KBM-7 (cell line): ENCODE measurements at places on chromosomes 16 and 17.

DNA sequence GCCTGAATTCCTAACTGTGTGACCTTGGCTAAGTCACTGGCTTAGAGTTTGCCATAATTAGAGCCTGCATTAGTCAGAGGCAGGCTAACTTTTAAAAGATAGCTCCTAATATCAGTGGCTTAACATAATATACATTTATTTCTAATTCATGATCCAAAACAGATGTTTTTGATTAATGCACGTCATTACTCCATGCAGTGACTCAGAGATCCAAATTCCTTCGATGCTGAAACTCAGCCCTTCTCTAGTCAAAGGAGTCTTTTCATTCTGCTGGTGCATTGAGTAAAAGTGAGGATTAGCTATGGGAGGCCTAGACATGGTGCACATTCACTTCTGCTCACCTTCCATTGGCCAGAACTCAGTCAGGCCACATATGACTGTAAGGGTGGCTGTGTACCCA is 49.8 kb downstream of the IRX3 start:
- no peak for DNase-seq

DNA sequence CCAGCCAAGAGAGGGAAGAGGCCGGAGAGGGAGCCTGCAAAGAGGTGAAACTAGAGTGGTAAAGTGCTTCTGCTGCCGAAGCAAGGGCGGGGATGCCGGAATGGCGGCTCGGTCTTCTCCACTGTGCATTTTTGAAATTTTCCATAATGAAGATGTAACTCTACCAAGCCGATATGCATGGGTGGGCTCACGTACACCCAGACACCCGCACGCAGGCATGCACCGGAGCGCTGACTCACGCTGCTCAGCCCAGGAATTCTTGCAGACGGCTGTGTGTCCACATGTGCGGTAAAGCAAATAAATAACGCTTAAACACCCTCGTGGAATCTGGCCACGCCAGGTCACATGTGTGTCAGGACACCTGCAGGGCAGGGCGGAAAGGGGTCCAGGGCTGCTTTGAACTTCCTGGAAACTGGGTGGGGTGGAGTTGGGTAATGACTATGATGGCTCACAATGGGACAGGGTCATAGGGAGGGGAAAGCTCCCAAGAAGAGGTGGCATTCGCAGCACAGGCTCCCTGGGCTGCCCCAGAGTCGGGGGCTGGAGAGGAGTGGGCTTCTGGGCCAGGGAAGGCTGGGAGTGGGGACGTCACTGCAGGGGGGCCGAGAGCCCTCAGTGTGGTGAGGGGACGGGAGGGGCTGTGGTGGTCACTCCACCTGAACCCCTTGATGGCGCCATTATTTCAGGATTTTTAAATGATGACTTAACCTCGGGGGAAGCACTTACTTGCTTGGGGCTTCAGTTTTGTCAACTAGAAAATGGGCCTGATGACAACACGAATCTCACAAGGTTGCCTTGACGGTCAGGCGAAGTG is 265.5 kb downstream of the PARN start:
- no peak for DNase-seq

GRCh38 chr16:71676236-71676635 is 48.3 kb downstream of the PHLPP2 start:
- no peak for DNase-seq

GRCh38 chr16:316741-317464 is 33.9 kb downstream of the PDIA2 start:
- DNase-seq, result no peak

GRCh38 chr17:58007781-58008706 is 998 bp upstream of the SRSF1 start:
- DNase-seq, result no peak

GRCh38 chr16:59459806-59460205 is 725.7 kb upstream of the GOT2 start:
- no peak for DNase-seq

- DNase-seq, result no peak
Measured at GRCh38 chr17:48912476-48912875, 4.3 kb downstream of the UBE2Z start.

DNA sequence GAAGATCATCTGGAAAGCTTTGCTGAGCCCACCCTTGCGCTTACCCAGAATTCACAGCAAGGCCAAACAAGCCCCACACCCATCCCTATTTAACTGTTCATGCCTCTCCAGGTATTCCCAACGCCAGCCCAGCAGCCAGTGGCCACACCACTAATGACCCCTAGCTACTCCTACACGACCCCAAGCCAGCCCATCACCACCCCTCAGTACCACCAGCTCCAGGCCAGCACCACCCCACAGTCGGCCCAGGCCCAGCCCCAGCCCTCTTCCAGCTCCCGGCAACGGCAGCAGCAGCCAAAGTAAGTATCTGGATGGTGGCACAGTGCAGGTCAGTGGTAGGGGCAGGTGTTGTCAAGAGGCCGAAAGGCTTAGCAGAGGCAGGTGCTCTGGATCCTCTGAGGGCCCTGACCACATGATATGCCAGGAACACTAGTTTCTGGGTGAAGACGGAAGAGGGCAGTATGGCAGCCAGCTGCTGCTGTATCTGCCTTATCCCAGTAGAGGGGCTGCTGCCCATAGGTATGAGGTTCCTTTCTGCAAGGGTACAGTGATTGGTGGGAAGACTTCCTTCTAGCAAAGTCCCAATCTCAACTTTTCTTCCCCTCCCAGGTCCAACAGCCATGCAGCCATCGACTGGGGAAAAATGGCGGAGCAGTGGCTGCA is 10.7 kb downstream of the PROCA1 start:
- no peak for DNase-seq

DNA sequence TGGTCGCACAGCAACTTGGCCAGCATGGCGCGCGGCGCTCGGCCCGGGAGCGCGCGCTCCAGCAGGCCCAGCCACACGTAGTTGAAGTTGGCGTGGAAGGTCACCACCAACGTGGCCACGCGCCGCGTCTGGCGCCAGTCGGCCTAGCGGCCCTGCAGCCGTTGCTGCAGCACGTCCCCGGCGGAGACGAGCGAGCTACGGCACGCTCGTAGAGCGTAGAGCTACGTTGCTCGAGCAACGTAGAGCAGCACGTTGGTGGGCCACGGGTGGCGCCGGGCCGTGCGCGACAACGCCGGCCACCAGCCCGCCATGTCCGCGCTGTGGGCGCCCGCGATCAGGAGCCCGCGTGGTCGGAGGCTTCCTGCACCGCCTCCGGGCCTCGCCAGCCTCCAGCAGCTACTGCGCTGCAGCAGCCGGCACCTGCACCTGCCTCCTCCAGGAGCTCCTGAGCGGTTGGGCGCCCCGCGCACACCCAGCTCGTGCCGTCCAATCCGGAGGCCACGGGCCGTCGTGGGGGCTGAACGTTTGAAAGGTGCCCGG is 13.4 kb upstream of the SULT1A1 start:
- DNase-seq, result peak; percentile 74

GRCh38 chr17:41680426-41681040 is 8.2 kb upstream of the EIF1 start:
- no peak for DNase-seq

DNA sequence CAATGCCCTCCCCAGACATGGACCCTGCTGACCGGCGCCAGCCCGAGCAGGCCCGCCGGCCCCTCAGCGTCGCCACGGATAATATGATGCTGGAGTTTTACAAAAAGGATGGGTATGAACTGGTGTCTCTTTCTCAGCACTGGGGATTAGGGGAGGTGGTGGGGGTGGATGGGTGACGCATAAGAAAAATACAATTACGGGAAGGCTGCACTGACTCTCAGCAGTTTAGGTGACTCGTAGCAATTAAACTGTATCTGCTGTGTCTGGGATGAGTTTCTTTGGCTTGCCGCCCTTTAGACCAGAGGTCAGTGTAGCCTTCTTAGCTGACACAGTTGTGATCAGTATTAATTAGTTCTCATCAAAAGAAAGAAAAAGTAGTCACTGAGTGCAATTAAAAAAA is 59.0 kb downstream of the ELAC2 start:
- no peak for DNase-seq

DNA sequence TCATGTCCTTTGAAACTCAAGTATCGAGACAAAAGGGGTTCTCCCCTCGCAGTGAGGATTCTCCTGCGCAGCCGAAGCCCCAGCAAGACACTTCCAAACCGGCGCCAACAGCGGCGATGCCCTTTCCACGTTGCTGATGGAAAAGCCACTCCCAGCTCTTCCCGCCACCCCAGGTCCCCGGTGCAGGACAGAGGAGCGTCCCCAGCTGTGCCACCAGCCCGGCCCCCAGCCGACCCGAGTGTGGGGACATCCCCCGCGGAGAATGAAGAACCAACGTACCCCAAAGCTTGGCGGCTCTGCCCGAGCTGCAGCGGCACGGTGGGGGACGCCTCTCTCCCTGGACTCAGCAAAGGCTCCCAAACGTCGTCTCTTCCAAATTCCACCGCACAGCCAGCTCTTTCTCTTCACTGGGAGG is 573 bp downstream of the CHST6 start:
- DNase-seq, result no peak

DNA sequence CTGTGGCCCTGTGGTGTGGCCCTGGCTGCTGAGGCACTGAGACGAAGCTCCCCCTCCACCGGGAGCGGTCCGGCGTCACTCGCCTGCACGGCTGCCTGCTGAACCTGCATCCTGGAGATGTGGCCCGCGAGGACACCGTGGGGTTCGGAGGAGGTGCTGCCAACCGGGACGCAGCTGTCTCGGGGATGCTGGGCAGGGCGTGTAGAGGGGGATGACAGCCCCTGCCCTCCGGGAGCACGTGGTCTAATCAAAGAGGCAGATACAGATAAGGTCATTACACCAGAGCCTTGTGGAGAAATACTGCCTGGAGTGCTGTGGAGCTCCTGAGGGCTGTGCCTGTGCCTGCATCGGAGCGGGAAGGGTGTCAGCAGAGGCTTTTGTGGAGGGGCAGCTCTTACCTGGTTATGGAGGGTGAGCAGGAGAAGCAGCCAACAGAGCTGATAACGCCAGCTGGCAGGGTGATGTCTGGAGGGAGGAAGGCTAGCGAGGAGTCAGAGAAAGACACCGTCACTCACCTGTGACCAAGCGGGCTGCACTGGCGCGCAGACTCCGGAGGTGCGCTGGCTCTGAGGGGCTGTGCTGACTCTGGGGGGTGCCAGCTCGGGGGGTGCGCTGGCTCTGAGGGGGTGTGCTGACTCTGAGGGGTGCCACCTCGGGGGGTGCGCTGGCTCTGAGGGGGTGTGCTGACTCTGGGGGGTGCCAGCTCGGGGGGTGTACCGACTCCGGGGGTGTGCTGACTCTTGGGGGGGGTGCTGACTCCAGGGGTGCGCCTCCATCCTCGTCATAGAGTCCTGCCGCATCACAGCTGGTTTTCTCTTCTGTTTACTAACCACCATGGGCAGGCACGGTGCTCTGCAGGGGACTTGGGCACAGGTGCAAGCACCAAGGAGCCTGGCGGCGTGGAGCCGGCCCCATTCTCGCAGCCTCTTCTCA is 104.7 kb upstream of the CHMP6 start:
- DNase-seq, result no peak

- DNase-seq, result no peak
Measured at GRCh38 chr16:52051414-52052172, 495.4 kb downstream of the TOX3 start.

DNA sequence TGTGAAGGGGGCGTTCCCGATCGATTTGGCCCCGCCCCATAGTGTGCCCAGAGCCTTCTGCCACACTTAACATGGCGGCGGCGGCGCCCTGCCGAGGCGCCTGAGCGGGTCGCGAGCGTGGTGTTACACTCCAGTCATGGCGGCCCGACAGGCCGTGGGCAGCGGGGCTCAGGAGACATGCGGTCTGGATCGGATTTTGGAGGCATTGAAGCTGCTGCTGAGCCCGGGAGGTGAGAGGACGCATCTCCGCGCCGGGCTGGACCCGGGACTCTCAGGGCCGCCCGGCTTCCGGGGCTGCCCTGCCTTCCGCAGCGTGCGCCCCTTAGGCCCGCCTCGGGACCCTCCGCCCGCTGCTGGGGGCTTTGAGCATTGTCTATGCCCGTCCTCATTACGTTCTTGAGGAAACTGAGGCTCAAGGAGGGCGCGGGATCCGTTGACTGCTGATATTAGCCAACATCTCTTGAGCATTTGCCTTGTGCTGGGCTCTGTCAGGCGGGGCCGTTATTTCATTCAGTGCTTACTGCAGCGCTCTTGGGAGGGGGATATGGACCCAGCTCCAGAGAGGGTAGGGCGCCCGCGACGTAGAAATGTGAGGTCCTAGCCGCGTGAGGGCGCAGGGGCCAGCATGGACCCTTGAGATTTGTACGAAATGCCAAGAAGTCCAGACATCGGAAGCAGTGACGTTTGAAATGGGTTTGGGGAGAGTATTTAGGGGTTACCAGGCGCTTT is at the start of gene TANGO6:
Gene TANGO6 (plus strand): TSS at position 50 of the 729 bp plus-strand sequence. CDS start 87 bp downstream, at position 137.
- peak; percentile 88 for DNase-seq

DNA sequence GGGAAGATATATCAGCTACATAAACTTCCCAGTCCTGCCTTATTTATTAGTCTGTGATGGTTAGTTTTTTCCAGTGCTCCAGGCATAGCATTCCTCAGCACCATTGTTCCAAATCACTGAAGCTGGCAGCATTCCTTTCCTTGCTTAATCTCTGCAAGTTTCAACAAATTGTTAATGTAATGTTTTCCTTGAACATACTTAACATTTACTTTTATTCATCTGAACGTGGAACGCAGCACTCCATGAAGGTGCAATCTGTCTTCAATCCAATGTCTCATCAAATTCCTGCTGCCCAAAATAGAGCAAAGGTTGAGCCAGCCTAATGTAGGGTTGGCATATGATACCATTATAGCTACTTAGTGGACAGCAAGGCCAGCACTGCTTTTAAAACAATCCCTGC is 441.1 kb upstream of the RBFOX1 start:
- no peak for DNase-seq

DNA sequence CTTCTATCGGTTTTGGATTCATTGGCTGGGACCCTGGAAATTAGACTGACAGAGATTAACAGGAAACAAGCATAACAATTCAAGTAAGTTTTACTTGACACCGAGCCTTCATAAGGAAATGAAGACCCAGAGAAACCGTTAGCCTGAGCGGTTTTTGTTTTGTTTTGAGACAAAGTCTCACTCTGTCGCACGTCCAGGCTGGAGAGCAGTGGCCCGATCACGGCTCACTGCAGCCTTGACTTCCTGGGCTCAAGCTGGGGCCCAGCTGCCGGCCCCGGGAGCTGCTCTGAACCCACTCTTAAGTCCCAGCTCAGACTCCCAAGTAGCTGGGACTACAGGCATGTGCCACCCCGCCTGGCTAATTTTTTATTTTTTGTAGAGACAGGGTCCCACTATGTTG is 321.3 kb downstream of the SEC14L1 start:
- DNase-seq, result no peak

DNA sequence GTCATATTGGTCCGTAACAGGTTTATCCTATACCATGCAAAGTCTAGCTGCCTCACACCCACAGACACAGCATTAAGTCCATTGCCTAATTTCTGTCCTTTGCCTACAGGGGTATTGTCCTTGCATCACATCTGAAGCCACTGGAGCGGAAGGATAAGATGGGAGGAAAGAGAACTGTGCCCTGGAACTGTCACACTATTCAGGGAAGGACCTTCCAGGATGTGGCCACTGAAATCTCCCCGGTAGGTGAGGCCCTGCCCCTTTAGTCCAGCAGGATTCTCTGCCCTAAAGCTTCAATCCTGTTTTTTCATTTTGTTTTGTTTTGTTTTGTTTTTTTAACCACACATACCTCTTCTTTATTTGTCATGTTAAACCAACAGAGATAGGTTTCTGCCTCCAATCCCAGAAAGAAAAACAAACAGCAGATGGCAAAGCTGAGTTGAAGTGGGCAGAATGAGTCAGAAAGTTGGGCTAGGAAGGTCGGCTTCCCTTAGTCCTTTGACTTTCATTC is 2.2 kb upstream of the EFTUD2 start:
- no peak for DNase-seq
